ENCODE measurements at places on chromosomes 1 and 21. TPM values are rescaled to one million over a fixed set of nuclear protein-coding genes. Genes with fewer than 3 reads are reported as not detected.

NR1I3 gene
- total RNA-seq: not detected

DNA sequence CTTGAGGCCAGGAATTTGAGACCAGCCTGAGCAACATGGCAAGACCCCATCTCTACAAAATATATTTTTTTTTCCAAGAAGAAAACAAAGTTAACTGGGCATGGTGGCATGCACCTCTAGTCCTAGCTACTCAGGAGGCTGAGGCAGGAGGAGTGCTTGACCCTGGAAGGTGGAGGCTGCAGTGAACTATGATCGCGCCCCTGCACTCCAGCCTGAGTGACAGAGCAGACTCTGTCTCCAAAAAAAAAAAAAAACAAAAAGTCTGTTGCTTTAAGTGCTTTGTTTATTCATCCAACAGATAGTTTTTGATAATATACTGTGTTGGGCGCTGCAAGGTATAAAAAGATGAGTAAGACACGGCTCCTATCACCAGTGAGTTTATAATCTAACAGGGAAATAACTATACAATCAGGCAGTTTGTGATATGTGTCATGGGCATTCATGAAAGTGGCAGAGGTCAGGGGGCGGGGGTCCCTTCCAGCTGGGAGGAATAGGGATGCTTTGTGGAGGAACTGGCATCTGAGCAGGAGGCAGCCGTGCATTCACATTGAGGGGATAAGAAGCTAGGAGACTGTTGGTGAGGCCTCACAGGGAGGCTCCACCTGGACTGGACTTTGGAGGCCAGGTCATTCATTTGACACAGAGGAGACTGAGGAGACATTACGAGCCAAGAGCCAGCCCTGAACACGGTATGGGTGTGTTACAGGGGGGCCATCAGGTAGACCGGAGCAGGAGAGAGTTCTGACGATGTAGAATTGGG is 67.3 kb upstream of the ERRFI1 start:
- DNase-seq: no peak

DNA sequence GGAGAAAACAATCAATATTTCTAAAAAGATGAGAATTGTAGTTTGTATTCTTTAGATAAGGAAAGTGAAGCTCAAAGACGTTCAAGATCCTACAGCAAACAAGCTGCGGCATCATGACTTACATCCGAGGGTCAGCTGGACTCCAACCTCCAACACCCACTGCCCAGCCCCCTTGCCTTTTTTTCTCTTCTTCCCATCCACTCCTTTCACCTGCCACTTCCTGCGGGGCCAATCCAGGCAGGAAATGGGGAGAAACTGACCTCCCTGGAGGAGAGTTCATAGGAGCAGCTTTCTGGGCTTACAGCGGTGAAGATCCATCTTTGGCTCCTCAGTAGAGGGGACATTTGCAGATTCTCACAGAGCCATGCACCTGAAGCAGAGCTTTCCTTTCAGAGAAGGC is 361.5 kb downstream of the PTPRU start:
- DNase-seq: no peak

- DNase-seq: no peak
Observed at GRCh38 chr1:29621826-29622435, 385.6 kb downstream of the PTPRU start.

DNA sequence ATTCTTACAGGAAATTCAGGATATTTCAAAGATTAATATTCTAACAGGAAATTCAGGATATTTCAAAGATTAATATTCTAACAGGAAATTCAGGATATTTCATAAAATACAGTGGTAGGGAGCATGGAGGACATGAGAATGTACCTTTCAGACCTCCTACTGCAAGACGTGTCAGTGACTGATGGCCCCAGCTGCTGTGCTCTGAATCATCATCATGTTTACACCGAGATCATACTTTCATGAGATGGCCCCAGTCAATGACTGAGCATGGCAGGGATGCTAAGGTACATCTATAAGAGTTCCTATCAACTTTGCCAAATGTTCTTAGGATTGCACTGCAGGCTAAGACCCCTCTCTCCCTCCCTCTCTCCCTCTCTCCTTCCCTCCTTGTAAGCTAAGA is 69.0 kb downstream of the HFM1 start:
- DNase-seq: no peak

DNA sequence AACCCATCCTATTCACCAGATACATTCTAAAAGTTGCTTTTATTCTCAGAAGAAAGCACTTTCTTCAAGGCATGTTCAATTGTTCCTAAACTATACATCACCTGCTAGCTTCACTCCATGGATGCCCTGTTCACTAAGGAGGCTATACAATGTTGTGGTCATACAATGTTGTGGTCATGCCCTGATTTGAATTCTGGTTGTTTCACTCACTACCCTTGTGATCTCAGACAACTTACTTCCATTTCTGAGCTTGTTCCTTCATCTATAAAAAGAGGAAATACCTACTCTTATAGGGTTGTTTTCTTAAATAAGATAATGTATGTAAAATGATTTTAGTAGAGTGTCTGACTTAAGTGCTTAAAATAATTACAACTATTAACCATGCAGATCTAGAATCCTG is 19.7 kb downstream of the EDEM3 start:
- DNase-seq: no peak

LAMTOR5 gene
- 125 TPM for total RNA-seq

EFHD2 gene
- 26.6 TPM for total RNA-seq

All from lung microvascular endothelial cell (primary cell).